ENCODE measurements at places on chromosomes 13 and 19. TPM values are rescaled to one million over a fixed set of nuclear protein-coding genes. Genes with fewer than 3 reads are reported as not detected.

- DNase-seq, result no peak
These were observed 8.6 kb downstream of the PRKCSH start for GRCh38 chr19:11444059-11444458.

GRCh38 chr13:23771956-23772355 lies 117.2 kb downstream of the MIPEP start:
- DNase-seq, result no peak

Gene GJB2
- not detected for total RNA-seq

Gene FXYD7
- not detected for total RNA-seq
